Cardiac muscle cell (in vitro differentiated cells and primary cell): ENCODE measurements at places on chromosomes 16 and 17. TPM values are rescaled to one million over a fixed set of nuclear protein-coding genes. Genes with fewer than 3 reads are reported as not detected.
A peak's percentile ranks its signal among the peaks of the same experiment; 100 is the strongest.

DNA sequence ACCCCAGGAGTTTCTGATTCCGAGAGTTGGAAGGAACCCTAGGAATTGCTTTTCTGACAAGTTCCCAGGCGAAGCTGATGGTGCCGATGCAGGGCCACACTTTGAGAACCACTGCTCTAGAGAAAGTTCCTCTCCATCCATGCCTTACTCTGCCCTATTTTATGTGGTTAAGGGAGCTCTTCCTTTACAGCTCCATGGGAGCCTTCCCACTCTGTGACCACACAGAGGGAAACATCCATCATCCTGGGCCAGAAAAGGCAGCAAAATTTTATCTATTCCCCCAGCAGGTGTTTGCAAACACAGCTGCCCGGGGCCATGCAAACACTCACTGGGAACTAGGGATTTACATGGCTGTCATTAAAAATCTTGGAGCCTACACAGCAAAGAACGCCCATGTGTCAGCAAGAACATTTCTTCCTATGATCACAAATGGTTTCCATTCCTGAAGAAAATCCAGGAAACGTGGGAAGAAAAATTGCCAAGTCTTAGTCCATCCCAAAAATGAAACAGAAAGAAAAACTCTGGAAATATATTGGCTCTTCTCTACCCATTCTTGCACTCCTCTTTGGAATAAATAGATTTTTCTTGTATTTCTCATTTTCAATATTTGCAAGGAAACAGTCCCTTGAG is 252.7 kb downstream of the PMP22 start:
- no peak for DNase-seq
- no peaks in the 10 kb centered on the region for H3K36me3 ChIP-seq
- H3K27me3 ChIP-seq = no peaks in the 10 kb centered on the region
- no peak overlapping the region for H3K4me3 ChIP-seq
- H3K27ac ChIP-seq = no peak overlapping the region
- H3K4me1 ChIP-seq = no peaks in the 10 kb centered on the region

- H3K27me3 ChIP-seq = no peaks in the 10 kb centered on the region
- H3K27ac ChIP-seq = no peak overlapping the region
- DNase-seq = no peak
Measured at GRCh38 chr17:27376637-27377547, 79.4 kb upstream of the KSR1 start.

Gene SLC6A4
- 0.36 and 0.85 TPM in 2 replicates for total RNA-seq

DNA sequence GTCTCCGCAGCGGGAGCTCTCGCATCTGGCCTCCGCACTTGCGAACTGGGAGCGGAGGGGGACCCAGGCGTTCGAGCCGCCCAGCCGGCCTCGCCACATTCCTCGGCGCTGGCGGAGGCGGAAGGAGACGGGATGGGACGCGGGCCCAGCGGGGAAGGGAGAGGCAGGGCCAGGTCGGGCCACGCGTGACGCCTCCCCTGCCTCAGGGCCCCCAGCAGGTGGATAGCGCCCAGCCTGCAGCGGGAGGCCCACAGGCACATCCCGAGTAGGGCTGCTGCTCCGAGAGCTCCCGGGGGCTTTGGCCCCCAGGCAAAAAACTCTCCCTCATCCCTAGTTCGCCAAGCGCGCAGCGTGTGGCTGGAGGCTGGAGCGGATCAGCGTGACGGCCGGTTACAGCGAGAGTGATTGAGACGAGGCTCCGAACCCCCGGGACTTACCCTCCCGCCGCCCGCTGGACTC is 800 bp downstream of the PLEKHH3 start:
- H3K27me3 ChIP-seq = no peaks in the 10 kb centered on the region
- peak overlapping the region; percentile 61 for H3K27ac ChIP-seq
- H3K36me3 ChIP-seq = peaks cover 12% of the 10 kb centered on the region
- peak overlapping the region; percentile 43 for H3K4me3 ChIP-seq

- DNase-seq = peak; percentile 97
- H3K27me3 ChIP-seq = no peaks in the 10 kb centered on the region
- no peaks in the 10 kb centered on the region for H3K36me3 ChIP-seq
- peak overlapping the region; percentile 93 for H3K27ac ChIP-seq
- H3K4me3 ChIP-seq = peak overlapping the region; percentile 45
Measured at GRCh38 chr16:4183237-4184037, 58.4 kb downstream of the SRL start.

DNA sequence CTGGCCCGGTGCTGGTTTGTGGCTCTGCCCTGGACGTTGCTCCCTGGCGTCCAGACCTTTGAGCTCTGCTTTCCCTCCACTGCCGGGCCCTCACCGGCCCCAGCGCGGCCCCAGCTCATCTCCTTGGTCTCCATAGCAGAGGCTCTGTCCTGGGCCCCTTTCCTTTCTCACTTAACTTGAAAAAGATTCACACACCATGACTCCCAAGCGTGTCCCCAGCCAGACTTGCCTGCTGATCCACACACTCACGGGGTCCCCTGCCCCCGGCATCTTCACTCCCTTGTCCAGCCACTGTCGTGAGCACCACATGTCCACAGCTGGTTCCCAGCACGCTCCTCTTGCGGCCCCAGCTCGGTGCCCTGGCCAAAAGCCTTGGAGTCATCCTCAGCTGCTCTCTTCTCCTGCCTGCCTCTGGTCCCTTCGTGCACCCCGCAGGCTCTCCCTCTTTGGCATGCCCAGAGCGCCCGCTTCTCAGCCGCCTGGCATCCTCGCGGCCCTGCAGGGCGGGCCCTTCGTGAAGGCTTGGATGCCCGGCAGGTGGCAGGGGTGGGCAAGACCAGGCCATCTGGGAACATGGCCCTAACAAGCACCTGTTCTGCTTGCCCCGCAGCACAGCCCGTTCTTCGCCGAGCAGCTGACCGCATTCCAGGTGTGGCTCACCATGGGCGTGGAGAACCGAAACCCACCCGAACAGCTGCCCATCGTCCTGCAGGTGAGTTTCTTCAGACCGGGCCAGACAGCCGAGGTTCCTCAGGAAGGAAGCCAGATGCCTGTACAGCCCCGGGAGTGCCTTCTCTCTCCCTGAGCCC is 145.6 kb upstream of the CHMP6 start:
- DNase-seq = no peak
- H3K27ac ChIP-seq = no peak overlapping the region
- no peaks in the 10 kb centered on the region for H3K36me3 ChIP-seq
- H3K27me3 ChIP-seq = no peaks in the 10 kb centered on the region

DNA sequence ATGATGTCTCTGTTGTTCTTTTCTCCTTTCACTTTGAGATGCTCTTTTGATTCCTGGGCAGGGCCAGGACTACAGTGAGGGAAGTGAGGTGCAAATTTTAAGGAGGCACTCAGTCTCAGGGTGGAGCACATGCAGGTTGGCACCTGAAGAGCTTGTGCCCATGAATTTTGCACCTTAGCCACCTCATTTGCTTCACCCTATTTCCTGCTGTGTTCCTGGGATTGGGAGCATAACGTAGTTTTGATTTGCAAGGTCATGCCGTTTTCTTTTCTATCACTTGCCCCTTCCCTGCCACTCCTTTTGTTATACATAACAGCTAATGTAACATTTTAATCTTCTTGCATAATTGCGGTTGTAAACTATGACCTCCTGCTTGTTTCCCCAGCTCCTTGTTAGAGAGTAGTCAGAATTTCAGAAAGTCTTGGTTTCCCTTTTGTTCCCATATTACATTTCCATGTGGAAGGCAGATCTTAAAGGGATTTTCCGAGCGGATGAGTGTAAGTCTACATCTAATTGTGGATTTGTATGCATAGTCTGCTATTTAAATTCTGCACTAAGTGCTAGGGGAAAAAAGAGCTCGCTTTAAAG is 9.8 kb downstream of the PMFBP1 start:
- no peaks in the 10 kb centered on the region for H3K36me3 ChIP-seq
- no peak overlapping the region for H3K4me3 ChIP-seq
- no peak overlapping the region for H3K27ac ChIP-seq
- no peaks in the 10 kb centered on the region for H3K27me3 ChIP-seq
- peak; percentile 26 for DNase-seq
- peaks cover 9% of the 10 kb centered on the region for H3K4me1 ChIP-seq

- no peaks in the 10 kb centered on the region for H3K27me3 ChIP-seq
- H3K36me3 ChIP-seq = no peaks in the 10 kb centered on the region
- DNase-seq = peak; percentile 82
- peak overlapping the region; percentile 62 for H3K4me3 ChIP-seq
- H3K4me1 ChIP-seq = peaks cover 19% of the 10 kb centered on the region
Measured at GRCh38 chr16:716200-716568, 1.3 kb downstream of the METRN start.

DNA sequence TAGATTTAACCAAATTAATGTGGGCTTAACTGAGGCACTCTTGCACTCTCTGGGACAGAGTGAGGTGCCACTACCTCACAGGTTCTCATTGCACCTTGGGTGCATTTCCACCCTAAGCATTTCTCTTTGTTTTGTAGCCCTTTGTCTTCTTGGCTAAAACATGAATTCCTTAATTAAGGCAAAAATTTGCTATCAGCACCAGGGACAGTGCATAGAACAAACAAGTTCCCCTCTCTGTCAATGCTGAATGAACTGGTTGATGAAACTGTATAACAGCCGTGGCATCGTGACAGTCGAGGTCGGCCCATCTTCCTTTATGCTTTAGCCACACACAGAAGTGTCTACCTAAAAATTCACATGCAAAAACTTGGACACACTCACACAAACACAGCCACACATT is 74.8 kb downstream of the HS3ST2 start:
- H3K27me3 ChIP-seq = no peaks in the 10 kb centered on the region
- peak; percentile 15 for DNase-seq
- H3K27ac ChIP-seq = no peak overlapping the region
- no peak overlapping the region for H3K4me3 ChIP-seq
- no peaks in the 10 kb centered on the region for H3K36me3 ChIP-seq

DNA sequence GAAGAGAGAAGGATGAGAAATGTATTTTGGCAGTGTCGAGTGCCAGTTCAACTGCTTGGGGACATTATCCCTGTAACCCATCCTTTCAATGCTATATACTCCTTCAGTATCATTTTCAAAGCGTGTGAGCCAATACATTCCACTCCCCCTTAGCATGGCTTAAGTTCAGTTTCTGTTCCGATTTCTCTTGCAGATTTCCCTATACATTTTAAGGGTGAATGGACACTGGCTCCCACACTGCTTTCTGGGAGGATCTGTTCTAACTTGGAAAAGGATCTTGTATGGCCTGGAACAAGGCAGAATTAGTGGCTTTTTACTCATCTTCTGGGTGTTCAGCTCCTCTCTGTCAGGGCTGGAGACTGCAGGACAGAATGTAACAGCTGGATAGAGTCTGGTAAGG is 333.8 kb downstream of the HAPSTR1 start:
- no peak overlapping the region for H3K4me3 ChIP-seq
- no peak for DNase-seq
- H3K27me3 ChIP-seq = no peaks in the 10 kb centered on the region
- H3K36me3 ChIP-seq = no peaks in the 10 kb centered on the region
- H3K27ac ChIP-seq = no peak overlapping the region
- no peaks in the 10 kb centered on the region for H3K4me1 ChIP-seq

Gene SERPINF2
- total RNA-seq = 2.2 TPM in 1 of 2 replicates, not detected in the other

DNA sequence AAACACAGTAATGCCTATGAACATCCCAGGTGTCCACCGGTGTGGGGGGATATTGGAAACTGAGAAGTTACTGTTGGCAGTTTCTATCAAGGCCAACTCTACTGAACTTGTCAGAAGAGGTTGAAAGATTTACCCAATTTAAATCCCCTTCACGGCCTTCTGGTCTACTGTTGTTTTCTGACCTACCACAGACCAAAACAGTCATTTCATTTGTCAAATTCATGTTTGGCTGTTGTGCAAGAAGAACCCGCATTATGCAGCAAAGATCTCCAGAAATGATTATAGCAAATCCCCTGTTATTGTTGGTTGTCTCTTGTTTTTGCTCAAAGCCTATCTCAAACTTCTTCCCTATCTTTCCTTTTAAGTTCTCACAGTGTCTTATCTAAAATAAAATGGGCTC is 73.1 kb upstream of the MAF start:
- no peak for DNase-seq
- H3K27ac ChIP-seq = no peak overlapping the region
- H3K4me1 ChIP-seq = no peaks in the 10 kb centered on the region
- H3K4me3 ChIP-seq = no peak overlapping the region
